ENCODE measurements at places on chromosomes 4 and X.

- no peak for DNase-seq
These were observed 316.6 kb upstream of the BOD1L1 start for GRCh38 chr4:13944095-13944511.

DNA sequence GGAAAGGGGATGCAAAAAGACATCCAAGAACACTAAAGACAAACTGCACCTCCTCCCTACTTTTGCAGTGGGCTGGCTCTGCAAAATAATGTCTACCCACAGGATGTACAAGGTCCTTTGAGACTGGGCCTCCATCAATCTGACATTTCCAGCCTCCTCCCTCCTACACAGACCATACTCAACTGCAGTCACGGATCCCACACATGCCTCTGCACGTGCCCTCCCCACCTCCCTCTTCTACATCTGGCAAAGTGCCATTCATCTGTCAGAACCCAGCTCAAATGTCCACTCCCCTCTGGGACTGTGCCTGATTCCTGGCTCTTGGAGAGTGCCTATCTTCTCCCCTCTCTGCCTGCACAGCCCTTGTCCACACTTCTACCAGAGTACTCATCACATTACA, 50.3 kb downstream of the CHRDL1 start:
- DNase-seq = no peak

- DNase-seq = no peak
These were observed 1.4 kb downstream of the AFAP1 start for GRCh38 chr4:7938266-7938608.

GRCh38 chr4:70688795-70689231, 481 bp downstream of the UTP3 start:
- DNase-seq = peak; percentile 36

GRCh38 chrX:152898442-152898841, 575 bp downstream of the ZNF185 start:
- no peak for DNase-seq

GRCh38 chr4:166895771-166896170, 338.5 kb downstream of the SPOCK3 start:
- no peak for DNase-seq

GRCh38 chr4:8000247-8000646, 60.6 kb upstream of the AFAP1 start:
- no peak for DNase-seq

- no peak for DNase-seq
These were observed 183.2 kb upstream of the WDFY3 start for GRCh38 chr4:85149676-85150075.

- no peak for DNase-seq
These were observed 9.2 kb downstream of the PWWP3B start for GRCh38 chrX:106177106-106177981.

DNA sequence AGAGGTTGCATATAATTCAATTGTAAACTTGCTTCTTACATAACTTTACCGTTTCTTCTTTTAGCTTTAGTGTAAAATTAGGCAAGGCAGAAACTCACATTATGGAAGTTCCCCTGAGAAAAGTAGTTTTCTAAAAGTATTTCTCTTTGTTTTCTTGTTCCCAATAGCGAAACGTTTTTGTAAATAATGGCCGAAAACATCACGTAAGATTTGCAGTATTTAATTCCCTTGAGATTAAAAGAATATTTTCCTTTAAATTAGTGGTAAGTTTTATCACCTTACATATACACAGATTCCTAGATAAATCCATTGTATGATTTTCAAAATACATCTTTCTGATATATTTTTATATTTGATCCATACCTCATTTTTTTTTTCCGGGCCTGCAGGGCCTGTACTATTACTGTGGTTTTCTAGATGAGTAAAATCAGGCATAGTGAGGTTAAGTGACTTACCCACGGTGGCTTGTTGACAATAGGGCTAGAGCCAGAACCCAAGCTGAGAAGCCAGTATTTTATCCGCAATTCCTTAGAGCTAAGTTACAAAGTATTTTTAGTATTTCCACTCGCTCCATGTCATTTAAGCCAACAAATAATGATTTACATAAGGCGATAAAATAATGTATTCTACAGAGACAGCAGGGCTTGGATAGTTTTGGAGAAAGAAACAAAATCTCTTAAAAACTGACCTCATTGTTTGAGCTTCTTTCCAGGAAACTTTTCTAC, 82.2 kb upstream of the VEGFC start:
- no peak for DNase-seq

DNA sequence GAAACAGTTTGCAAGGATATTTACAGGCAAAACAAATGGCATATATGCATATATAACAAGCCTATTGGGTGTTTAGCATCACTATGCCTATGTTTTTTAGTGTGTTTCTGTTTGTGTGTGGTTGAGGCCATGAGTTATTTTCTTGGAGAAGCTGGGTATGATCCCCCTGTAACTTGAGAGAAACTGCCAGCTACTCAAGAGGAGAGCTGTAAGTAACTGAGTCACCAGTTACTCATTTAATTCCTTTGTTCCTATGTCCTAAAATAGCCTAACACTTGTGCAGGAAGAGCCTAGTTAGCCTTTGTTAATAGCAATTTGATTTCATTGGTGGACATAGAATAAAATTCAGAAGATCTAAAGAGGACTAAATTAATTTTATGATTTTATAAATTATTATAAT, 79.1 kb downstream of the PWWP3B start:
- no peak for DNase-seq

- no peak for DNase-seq
These were observed 94.8 kb upstream of the SMIM10 start for GRCh38 chrX:134895805-134896581.

DNA sequence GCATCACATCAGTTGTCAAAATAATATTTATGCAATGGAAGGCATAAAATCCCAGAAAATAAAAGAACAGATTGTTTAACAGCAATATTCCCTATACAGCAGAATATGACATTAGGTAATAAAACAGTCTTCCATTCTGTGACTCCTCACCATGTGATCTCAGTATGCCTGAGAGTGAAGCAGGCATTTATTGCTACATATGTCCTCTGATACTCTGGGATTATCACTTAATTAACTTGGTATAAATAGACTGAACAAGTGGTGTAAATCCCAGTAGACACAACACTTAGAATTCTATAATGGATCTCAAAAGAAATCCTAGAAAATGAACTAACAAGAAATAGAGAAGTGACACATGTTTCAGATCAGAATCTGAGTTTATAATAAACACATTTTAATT, 841.3 kb downstream of the PDHA2 start:
- no peak for DNase-seq

DNA sequence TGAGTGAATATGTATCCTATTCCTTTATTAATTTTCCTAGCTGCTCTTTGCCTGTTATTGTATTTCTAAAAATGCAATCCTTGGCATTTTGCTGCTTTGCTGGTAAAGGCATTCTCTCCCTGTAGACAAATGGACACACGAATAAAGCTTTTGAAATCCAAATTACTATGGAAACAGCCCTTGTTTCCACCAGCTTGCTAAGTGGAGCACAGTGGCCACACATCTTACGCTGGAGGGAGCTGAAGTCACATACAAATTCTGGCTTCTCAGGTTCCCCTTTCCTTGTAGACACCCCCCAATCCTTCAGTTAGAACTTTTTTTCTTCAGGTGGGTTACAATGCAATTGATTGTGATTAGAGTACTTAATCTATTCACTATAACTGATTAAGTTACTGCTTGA, 66.2 kb downstream of the AGA start:
- DNase-seq = no peak

DNA sequence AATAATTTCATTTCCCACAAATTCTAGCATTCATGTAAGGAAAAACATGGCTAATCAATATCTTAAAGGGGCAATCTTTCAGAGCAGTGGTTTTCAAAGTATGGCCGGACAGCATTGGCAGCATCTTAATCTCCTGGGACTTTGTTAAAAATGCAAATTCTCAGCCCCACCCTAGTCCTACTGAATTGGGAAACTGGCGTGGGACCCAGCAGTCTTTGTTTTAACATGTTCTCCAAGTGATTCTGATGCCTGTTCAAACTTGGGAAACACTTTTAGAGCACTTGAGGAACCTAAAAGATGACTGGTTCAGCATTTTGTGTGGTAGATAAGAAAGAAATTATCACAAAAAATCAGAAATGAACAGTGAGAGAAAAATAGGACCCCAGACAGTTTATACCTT, 65.7 kb downstream of the ZFX start:
- DNase-seq = no peak

All from stimulated activated naive CD4-positive, alpha-beta T cell (primary cell).